Activated naive CD8-positive, alpha-beta T cell treated with anti-CD3 and anti-CD28 coated beads, Interleukin-2, amount 50 U/mL, for 16 hours (primary cell): ENCODE measurements at places on chromosomes 16 and 17.

- DNase-seq, result no peak
Measured at GRCh38 chr17:33905338-33905800, 349.7 kb upstream of the CCL2 start.

GRCh38 chr16:87965417-87965816, 14.2 kb downstream of the BANP start:
- DNase-seq, result no peak

DNA sequence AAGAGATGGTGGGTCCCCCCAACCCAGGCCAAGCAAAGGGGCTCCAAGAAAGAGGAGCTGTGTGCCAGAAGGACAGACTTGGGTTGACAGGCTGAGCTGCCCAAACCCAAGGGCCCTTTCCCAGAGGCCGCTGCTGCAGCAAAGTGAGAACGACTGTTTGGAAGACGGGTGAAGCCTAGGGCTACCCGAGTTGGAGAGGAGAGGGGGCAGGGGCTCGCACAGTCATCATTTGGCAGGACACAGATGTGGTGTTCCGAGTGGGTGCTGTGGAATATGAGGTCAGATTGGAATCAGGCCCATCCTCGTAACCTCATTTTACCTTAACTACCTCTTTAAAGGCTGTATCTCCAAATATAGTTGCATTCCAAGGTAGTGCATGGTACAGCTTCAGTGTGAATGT, 5.3 kb upstream of the MFAP4 start:
- DNase-seq, result no peak

- no peak for DNase-seq
Measured at GRCh38 chr17:72432881-72433280, 312.1 kb downstream of the SOX9 start.
